ENCODE measurements at places on chromosomes 11 and 22.

DNA sequence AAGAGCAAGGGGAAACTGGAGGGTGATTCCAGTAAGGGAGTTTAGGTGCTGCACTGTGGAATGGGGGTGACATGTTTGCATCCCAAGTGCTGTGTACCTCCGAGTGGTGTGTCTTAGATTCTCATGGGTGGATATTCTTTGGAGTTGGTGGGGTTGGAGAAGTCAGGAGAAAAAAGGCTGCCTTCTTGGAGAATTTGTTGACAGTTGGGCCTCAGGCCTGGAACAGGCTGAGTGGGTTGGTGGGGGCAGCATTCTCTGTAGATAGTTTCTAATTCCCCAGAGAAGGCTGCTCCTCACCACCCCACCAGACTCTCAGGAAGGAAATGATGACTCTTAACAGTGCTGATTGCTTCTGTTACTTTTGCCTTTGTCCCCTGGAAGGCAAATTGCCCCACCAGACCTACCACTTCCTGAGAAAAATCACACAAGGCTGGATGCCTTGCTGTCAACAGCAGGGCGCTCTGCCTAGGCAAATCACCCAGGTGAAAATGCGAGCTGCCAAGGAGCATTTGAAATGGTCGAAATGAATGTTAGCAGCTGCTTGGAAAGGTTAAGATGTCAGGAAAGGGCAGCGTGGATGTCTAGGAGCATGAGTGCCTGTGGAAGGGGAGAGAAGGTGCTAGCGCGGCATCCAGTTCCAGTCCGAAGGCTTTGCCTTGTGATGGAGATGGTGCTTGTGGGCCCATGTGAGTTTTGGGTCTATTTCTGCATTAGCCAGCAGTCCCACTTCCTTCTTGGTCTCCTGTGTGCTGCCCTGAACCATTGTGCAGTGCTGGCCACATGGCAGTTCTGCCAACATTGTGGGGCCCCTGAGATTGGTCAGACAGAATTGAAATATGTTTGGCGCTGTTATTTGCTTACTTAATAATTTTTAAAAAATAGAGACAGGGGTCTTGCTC lies 29.7 kb upstream of the SORL1-AS1 start:
- no peak for DNase-seq

DNA sequence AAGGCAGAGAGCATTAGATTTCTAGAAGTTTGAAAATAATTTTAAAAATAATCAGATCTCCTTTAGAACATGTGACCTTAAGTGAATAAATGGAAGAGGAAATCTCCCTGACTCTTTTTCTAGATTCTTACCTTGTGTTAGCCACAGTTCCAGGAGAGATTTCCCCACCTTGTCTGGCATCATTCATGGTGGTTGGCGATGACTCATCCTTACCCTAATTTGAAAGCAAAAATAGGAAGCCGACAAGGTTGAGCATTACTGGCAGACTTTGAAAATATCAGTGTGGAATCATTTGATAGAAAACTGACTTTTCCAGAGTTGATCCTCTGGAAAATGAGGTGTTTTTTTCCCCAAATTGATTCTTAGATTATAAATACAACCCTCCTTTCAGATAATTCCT lies 48.1 kb downstream of the CNTN5 start:
- DNase-seq = no peak

DNA sequence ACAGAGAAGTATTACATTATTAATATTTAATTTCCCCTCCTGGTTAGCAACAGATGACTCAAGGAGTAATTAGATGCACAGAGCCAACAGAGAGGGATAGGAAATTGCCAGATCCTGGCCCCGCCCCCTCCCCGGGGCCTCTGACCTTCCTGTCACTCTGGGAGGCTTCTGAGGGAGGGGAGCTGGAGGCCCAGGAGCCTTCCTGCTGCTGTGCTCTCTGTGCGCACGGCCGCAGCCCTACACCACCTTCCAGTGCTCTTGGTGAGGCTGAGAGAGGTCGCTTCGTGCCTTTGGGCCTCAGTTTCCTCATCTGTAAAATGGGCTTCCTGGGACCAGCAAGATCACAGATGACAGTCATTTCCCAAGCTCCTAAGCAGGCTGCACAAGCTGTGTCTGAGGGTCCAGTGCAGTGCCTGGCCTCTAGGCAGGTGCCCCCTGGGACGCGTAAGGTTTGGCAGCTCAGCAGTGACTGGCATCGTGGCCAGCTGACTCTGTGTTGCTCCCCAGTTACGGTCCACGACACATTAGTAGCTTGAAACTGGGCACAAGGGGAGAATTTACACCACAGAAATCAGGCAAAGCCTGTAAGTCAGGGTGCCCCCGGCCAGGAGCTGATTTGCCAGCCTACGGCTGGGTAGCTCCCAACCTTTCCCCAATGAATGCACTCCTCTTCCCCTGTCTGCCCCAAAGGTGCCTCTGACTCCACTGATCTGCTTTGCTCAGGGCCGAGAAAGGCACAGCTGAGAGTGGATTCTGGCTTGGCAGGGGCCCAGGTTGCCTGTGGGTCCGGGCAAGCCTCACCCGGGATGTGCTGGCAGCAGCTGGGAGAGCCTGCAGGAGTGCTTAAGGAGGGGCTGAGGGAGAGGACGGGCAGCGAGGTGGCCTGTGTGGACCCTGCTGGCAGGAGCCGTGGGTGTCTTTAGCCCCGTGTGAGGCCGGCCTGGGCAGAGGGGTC lies 2.3 kb downstream of the ADORA2A start:
- no peak for DNase-seq

DNA sequence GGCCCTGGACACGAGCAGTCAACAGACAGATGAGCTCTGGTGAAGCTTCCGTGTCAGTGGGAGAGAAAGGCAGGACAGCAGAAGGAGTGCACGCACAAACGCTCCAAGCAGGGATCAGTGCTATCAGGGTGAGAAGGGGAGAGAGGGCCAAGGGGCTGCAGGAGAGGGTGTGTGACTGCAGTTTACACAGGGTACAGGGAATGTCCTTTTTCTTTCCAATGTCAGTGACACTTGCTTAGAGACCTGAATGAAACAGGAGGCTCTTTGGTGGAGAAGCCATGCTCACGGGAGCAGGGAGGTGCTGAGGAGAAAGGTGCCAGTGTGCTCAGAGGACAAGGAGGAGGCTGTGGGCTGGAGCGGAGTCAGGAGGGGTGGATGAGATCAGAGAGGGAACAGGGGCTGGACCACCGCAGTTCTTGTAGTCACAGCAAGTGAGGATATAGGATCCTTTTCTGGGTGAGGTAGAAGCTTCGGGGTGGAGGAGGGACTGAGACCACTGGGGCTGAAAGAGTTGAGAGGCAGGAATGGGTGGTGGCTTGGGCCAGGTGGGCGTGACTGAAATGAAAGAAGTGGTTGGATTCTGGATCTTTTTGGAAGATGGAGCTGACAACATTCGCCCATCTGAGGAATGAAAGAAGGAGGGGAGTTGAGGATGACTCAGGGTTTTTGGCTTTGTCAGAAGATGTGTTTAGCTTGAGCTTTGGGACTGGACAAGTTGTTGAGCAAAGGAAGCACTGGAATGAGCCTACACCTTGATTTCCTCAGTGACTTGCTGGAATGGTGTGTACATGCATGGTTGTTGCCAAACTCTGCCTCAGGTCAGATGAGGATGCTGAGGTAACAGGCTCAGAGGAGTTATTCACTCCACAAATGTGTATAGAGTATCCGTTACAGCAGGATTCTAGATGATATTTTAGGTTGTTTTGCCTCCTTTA lies 87.9 kb downstream of the ADAMTS15 start:
- DNase-seq = no peak

DNA sequence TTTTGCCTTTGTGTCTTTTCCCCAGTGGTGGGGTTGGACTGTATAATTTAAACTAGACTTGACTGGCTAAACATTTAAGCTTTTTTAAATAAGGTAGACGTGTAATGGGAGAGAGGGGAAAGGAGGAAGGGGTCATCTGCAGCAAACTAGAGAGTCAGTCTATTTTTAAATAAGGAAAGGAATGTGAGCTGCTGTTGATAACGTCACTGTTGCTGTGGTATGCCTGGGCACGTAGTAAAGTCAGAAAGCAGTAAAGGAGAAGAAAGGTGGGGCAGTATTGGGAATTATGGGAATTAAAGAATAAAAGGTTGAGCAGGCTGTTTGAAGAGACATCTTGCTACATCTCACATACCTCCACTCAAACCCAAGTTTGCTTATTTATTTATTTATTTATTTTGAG lies 80.4 kb upstream of the FSHB start:
- DNase-seq = no peak
